ENCODE measurements at places on chromosomes 11 and 22.

- peak; percentile 81 for DNase-seq
Measured at GRCh38 chr11:15569305-15570025, 454.7 kb downstream of the INSC start.

DNA sequence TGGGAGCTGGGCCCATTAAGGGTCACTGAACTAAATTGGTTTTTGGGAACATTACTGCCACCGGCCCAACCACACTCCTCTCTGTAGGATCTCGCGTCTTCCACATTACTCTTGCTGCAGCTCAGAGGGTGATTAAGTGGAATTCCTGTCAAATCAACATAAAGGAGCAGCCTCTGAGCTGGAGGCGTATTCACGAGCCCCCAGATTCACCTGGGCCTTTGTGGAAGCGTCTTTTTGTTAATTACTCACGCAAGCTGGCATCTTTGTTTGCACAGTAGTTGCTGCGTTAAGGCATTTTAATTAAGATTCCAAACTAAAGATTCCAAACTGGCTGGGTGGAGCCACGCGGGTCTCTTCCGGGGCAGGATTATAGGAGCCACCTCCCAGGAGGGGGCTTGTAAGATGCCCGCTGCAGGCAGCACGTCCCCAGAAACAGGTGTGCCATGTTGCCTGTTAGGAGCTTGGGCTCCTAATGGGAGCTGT, 21.5 kb upstream of the RFPL3 start:
- DNase-seq = no peak

GRCh38 chr22:35544189-35544588, 3.6 kb downstream of the RASD2 start:
- no peak for DNase-seq

DNA sequence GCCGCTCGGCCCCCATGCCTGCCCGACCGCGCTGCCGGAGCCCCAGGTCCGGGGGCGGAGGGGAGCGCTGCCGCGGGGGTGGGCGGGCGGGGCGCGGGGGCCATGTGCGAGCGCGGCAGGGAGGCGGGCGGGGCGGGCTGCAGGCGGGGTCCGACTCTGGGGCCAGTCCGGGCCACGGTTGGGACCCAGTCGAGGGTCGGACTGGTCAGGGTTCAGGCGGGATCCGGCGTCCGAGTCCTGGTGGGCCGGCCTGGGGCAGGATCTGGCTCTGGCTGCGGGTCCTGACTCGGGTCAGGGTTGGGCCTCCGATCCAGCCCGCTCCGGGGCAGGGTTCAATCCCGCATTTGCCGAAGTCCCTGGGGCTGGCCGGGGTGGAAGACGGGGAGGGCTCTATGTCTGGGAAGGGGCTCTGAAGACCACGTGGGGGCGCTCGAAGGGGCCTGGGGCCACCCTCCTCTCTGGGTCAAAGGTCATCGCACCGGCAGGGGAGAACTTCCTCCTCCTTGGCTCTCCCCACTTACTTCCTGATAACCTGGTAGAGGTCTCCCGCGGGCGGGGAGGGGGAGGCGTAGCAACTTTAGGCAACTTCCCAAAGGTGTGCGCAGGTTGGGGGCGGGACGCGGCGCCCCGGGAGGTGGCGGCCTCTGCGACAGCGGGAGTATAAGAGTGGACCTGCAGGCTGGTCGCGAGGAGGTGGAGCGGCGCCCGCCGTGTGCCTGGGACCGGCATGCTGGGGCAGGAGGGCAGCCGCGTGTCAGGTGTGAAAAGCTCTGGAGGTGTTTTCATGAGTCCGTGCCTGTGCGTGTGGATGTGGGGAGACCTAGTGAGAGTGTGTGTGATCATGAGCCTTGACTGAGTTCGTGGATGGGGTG, 603 bp downstream of the ESRRA start:
- peak; percentile 61 for DNase-seq

- no peak for DNase-seq
Measured at GRCh38 chr22:36870250-36870649, 9.4 kb downstream of the NCF4 start.

- no peak for DNase-seq
Measured at GRCh38 chr11:69371731-69372588, 78.0 kb downstream of the MYEOV start.

GRCh38 chr11:7977232-7977917, 9.8 kb upstream of the EIF3F start:
- no peak for DNase-seq

- DNase-seq = no peak
Measured at GRCh38 chr22:36612458-36612857, 83.5 kb upstream of the EIF3D start.

DNA sequence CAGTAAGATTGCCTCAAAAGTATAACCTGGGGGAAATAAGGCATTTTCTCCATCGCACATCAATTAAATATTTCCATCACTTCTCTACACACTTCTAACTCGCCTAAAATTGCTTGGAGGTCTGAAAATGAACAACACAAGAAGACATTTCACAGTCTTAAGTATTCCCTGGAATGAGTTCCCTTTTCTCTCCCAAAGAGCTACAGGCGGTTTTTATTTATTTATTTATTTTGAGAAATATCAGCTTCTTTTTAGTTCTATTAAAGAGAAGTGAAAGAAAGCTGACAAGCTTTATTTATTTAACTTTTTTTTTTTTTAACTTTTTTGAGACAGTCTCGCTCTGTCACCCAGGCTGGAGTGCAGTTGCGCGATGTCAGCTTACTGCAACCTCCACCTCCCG, 11.5 kb upstream of the PARVB start:
- DNase-seq = no peak

GRCh38 chr11:120039039-120039438, 98.9 kb downstream of the TRIM29 start:
- no peak for DNase-seq

GRCh38 chr11:71316701-71317100, 64.3 kb upstream of the SHANK2 start:
- no peak for DNase-seq

DNA sequence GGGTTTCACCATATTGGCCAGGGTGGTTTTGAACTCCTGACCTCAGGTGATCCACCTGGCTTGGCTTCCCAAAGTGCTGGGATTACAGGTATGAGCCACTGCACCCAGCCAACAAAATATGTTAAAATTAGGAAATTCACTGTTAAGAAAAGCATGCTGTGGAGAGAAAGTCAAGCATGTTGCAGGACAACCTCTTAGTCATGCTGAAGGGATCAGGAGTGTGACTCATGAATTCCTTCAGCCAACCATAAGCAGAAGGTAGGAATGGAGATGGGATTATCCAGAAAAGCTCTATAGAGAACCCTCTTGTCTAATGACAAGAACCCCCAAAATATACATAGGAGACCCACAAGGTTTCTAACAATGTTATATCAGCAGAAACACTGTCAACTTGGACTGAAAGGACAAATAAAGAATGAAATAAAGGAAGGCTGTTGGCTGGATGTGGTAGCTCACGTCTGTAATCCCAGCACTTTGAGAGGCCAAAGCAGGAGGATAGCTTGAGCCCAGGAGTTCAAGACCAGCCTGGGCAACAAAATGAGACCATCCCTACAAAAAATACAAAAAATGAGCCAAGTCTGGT, 16.0 kb downstream of the MRTFA start:
- no peak for DNase-seq

GRCh38 chr22:24540470-24540869, 14.5 kb downstream of the GUCD1 start:
- no peak for DNase-seq

DNA sequence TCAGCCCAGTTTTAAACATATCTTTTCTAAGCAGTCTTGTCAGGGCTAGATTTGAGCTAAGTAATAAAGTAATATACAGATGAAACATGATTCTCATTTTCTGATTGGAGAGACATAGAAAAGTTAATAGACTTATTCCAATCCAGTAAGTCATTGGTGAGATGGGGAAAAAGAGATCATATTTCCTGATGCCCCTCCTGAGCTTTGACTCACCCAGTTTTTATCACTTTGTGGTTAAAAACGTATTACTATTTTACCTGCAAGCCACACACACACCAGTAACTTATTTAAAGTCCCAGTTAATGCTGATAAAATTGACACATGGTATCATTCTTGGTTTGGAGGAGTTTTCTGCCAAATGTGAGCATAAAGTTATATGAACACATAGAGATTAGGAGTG, 306.8 kb downstream of the CADM1 start:
- DNase-seq = no peak

- no peak for DNase-seq
Measured at GRCh38 chr11:132779497-132779896, 752.8 kb downstream of the OPCML start.

DNA sequence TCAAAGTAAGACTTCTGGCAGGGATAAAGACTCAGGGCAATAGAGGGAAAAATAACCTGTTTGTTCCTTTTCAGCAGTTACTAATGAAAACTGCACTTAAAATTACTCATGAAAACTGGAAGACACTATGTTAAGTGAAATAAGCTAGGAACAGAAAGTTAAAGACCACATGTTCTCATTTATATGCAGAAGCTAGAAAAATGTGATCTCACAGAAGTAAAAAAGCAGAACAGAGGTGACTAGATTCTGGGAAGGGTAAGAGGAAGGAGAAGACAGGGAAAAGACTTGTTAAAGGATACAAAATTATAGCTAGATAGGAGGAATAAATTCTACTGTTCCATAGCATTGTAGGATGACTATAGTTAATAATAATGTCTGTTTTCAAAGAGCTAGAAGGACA, 22.2 kb downstream of the HPS5 start:
- no peak for DNase-seq

GRCh38 chr11:118144301-118145268, 8.0 kb downstream of the SCN4B start:
- no peak for DNase-seq

- DNase-seq = no peak
Measured at GRCh38 chr11:92775003-92775676, 194.3 kb upstream of the MTNR1B start.

- DNase-seq = no peak
Measured at GRCh38 chr11:118547132-118547531, 16.1 kb downstream of the TMEM25 start.

DNA sequence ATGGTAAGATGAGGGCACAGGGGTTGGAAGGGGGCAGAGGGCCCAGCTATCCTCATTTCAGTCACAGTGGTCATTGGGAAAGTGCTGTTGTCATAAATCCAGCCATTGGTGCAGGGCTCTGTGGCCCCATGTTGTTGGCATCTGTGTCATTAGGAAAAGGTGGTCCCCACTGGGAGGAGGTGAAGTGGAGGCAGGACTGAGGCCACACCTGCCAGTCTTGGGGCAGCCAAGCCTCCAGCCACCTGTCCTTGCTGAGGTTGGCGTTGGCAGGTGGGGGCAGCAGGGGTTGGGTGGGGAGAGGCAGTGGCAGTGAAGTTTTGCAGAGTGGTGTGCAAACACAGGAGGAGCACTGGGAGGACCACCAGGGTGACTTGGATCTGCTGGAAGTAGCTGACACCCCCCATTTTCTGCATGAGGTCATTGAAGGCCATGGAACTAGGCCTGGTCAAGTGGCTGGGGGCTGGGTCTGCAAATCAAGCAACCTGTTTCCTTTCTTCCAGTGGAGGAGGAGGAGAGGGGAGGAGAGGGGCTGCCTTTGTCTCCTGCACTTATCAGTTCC, 25.3 kb downstream of the SLC22A6 start:
- no peak for DNase-seq

GRCh38 chr11:58058276-58059006, 27.7 kb downstream of the OR6Q1 start:
- peak; percentile 22 for DNase-seq

DNA sequence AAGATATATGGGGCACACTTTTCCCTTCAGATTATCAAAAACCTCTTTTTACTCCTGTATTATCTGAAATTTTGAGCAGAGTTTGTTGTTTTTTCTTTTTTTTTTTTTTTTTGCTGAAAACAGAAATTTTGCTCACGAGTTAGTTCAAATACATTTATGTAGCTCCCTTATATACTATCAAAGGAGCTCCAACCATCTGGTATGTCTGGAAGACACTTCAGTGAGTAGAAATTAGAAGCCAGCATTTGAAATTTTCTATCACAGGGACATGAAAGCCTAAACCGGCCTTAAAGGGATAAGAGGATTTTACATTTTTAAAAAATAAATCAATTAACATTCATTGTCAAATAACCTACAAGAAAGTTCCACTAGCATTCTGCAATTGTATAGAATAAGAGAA, 73.3 kb downstream of the DDIAS start:
- DNase-seq = no peak

- no peak for DNase-seq
Measured at GRCh38 chr22:48192920-48193319, 1430.5 kb downstream of the TBC1D22A start.

DNA sequence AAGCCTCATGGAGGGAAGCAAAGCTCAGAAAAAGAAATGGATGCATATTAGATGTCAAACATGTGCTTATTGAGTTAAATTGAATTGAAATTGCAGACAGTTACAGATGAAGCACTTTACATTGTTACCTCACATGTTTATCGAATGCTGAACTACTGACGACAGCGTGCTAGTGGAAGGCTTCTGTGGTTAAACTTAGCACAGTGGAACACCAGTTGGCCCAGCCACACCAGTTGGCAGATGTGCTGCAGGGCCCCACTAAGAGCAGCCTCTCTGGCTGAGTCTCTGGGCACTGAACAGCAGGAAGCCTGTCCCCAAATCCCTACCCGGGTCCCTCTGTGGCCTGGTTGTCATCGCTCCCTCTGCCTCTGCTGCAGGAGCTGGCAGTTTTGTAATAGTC, 242.1 kb downstream of the NTM start:
- DNase-seq = peak; percentile 64

DNA sequence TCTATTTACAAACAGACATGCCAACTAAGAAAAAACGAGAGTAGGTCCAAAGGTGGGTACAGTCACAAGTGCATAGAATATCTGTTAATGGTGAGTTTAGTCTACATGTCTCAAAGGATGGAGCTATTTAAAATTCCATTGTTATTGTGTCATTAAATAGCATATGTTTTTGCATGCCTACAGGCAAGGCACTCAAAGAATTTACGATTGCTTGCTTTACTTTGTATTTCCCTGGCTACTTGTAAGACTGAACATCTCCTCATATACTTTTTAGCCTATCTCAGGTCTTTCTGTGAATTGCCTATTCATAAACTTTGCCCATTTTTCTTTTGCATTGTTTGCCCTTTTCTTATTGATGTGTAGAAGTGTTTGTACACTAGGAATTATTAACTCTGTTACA, 39.7 kb downstream of the DEUP1 start:
- no peak for DNase-seq

All from tongue (tissue), 3 donors.